ENCODE measurements at places on chromosomes 5 and 9.

- peak; percentile 42 for DNase-seq
Measured at GRCh38 chr5:157596487-157596886, 20.9 kb upstream of the ADAM19 start.

GRCh38 chr5:169242175-169242848 lies 58.6 kb downstream of the SLIT3 start:
- no peak for DNase-seq

GRCh38 chr5:98231089-98231488 lies 542.4 kb upstream of the RGMB start:
- no peak for DNase-seq

DNA sequence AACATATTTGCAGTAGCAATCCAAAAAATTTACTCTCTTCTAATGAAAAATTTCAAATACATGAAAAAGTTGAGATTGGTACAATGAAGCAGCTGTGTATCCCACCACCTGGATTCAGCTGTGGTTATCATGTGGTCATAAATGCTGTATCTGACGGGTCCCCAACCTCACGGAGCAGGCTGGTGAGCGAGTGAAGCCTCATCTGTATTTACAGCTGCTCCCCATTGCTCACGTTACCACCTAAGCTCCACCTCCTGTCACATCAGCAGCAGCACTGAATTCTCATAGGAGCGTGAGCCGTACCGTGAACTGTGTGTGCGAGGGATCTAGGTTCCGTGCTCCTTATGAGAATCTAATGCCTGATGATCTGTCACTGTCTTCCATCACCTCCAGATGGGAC lies 6.8 kb upstream of the RNF130 start:
- DNase-seq = no peak

GRCh38 chr9:133527444-133527920 lies 2.7 kb upstream of the MYMK start:
- no peak for DNase-seq

DNA sequence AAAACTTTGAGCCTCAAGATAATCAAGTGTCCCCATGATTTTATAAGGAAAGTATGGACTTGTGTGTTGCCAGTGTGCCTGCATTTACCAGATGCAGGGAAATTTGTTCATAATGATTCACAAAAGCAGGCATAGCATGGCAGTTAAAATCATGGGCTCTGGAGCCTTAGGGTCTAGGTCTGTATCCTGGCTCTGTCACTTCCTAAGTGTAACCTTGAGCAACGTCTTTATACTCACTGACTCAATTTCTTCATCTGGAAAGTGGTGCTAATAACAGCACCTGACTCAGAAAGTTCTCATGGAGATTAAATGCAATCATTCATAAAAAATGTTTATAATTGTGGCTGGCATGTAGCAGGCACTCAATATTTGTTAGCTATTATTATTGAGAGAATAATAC lies 234.9 kb downstream of the SAXO1 start:
- no peak for DNase-seq

DNA sequence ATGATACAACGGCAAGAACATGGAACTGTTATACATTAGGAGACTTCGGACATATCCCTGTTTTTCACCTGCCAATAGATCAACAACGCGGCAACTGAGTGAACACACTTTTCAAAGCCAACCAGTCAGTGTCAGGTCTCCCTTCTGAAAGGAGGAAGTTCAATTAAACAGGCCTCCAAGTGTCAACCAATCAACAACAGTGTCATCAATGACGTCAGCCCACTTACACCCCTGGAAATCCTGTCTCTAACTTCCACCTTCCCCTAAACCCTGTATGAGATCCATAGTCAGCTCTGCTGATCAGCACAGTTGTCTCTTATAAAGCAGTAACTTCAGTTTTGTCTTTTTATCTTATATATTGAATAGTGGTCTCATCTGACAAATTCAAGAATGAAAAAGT lies 36.6 kb downstream of the DMRT3 start:
- no peak for DNase-seq

DNA sequence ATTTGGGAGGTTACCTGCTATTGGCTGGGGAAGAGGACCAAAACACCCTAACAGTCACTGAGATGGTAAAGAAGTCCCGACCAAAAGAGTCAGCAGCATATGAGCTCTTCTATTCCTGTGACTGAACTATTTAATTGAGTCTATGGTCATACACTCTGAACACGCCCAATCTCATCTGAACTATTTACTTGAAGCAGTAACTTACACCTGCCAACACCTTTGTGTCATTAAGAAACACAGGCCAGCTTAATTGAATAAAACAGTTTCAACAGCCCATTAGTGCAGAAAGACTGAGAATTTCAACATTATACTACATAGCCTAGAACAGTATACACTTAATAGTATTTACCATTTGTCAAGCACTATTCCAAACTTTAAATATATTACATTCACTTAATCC lies 47.8 kb downstream of the NR6A1 start:
- DNase-seq = no peak

GRCh38 chr9:34386656-34387055 lies 10.0 kb upstream of the MYORG start:
- DNase-seq = no peak

DNA sequence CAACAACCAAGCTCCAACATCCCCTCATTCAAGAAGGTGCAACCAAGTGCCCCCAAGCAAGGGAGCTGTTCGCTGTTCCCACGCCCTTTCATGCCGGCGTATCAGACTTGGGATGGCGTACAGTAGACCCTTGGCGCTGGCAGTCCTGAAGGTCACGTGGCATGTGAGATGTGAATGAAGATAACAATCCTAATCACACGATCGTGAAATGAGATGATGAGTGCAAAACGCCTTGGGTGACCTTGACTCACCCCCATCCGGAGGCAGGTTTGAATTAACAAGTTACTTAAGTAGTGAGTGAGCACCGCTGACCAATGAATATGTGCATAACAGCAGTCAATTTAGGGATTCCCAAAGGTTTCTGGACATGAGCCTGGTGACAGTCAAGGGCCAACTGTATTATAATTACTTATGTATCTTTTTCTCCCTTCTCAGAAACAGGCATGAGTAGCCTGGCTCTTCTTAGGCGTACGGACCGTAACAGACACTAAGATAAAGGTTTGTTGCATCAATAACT lies 150.2 kb downstream of the TTLL11 start:
- DNase-seq = no peak

- no peak for DNase-seq
Measured at GRCh38 chr5:118247458-118247857, 740.9 kb downstream of the DTWD2 start.

DNA sequence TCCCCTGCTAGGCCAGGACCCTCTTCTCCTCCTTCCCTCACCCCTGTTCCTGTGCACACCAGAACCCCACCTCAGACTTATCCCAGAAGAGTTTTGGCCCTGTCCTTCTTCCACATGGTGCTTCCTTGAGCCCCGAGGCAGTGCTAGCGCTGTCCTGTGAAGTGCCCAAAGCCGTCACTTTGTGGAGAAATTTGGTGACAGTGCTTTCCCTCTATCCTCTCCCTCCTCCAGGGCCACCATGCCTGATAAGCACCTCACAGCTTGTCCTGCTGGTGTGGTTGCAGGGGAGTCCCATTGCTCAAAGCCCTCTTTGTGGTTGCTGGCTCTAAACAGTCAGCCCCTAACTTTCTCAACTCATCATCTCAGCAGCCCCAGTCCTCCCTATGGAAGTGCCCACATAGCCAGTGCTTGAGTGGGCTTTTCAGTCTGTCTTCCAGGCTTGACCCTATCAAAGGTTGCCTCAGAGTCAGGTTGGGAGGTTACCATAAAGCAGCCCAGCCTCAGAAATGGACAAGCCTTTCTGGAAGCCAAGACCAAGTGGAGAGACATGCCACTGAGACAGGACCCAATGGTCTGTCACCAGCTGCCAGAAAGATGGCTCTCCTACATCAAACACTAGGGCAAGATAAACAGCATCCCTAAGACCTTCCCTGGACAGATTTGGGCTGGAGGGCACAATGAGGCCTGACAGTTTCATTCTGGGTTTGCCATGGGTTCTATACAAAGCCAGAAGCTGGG lies 18.0 kb downstream of the IGIP start:
- DNase-seq = peak; percentile 2

GRCh38 chr5:139795074-139796001 lies at the start of gene PSD2:
TSS of gene PSD2 (plus strand) at chr5:139795808. CDS start at chr5:139809441, 13,633 bp downstream.
- peak; percentile 60 for DNase-seq

GRCh38 chr9:78676623-78677022 lies 379.7 kb downstream of the PSAT1 start:
- DNase-seq = no peak

- peak; percentile 79 for DNase-seq
Measured at GRCh38 chr9:98998441-98999151, 54.9 kb downstream of the COL15A1 start.

DNA sequence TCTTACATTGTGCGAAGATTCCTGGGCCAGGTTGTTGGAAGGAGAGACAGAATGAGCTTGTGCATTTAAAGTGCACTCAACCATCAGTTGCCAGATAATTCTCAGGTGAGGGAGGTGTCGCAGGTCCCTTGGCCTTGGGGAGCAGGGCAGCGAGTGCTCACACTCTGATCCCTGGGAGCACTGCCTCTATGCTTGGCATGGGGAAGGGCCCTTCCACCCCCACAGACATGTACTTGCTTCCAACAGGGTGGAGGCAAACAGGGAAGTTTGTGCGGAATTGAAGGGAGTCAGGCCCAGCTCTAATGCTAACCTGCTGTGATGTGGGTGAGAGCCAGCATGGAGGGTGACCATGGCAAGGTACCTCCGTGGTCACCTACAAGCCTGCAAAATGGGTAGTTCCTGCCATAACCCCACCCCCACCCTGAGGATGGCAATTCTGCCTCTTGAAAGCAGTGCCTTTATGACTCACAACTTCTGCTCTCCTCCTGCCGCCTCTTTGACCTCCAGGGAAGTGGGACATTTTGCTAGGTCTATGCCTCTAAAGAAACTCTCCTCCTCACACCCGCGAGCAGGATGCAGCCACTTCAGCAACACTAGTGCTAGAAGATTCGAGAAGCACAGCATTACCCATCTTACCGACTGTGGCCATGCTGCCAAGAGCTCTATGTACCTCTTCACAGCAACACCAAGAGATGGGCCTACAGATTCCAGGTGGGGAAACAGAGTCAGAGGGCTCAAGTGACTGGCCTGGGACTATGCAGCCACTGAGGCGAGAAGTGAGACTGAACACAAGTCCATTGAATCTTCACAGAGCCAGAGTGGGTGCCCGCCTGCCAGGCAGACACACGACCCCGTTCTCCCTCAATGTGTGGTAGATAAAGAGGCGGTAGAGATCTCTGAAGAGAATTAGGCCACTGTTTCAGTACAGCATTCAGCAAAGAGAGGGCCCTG lies 22.1 kb upstream of the SLC25A51 start:
- no peak for DNase-seq

DNA sequence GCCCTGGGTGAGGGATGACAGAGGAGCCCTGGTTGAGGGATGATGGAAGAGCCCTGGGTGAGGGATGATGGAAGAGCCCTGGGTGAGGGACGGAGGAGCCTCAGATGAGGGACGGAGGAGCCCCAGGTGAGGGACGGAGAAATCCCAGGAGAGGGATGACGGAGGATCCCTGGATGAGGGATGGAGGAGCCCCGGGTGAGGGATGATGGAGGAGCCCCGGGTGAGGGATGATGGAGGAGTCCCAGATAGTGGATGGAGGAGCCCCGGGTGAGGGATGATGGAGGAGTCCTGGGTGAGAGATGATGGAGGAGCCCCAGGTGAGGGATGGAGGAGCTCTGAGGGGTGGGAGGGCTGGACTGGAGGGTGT lies 10.9 kb downstream of the PHF2 start:
- no peak for DNase-seq

GRCh38 chr9:128254855-128255759 lies 20.7 kb downstream of the GOLGA2 start:
- DNase-seq = peak; percentile 82

DNA sequence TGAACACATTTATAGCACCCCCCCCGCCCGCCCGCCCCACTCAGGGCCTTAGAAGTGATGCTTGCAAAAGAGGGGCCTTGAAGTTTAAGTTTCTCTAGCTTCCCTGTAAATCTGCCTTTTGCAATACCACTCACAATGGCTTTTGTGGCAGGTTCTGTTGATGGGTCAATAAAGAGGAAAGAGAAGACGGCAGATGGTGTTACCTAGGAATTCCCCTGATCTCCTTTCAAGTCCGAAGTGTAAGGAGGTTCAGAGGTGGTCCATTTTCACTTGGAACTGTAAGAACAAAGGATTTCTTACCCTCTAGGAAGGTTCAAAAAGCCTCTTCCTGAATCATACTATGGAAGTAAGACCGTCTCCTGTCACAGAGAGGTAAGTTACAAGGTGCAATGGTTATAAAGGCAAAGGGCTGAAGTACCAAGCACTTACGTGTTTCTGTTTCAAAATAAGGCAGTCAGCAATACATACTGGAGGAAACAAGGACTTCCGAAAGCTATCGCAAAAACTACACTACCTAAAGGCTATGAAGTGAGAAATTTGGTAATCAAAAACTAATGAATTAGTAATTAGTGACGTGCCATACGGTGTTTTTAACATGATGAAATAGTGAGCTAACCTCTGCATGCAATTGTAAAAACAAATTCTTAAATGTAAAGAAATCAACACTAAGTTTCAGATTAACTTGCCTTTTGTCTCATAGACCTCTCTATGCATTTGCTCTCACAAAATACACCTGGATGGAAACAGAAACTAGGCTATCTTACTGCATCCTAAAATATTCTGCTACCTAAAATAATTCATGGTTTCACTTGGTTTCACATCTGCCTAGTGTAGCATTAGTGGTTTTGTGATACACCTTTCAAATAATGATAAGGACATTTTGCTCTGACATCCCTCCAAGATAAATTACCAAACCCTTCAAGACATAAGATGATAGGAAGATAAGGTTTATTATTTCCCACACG lies 589.4 kb upstream of the FAM174A start:
- DNase-seq = no peak

GRCh38 chr5:137218896-137219295 lies 280.2 kb downstream of the SPOCK1 start:
- DNase-seq = no peak

GRCh38 chr5:146047396-146047795 lies 58.0 kb downstream of the PLAC8L1 start:
- DNase-seq = no peak

DNA sequence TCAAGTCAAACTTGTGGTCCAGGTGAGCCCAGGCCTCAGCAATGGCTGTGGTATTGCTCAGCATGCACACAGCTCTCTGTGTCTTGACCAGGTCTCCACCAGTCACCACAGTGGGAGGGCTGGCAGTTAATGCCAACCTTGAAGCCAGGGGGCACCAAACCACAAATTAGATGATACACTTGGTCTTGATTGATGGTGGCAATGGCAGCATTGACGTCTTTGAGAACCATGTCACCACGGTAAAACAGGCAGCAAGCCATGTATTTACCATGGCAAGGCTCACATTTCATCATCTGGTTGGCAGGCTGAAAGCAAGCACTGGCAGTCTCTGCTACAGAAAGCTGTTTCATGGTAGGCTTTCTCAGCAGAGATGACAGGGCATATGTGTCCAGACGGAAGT lies 40.0 kb downstream of the NIM1K start:
- no peak for DNase-seq

GRCh38 chr9:121783521-121784507 lies 132.4 kb downstream of the DAB2IP start:
- no peak for DNase-seq

DNA sequence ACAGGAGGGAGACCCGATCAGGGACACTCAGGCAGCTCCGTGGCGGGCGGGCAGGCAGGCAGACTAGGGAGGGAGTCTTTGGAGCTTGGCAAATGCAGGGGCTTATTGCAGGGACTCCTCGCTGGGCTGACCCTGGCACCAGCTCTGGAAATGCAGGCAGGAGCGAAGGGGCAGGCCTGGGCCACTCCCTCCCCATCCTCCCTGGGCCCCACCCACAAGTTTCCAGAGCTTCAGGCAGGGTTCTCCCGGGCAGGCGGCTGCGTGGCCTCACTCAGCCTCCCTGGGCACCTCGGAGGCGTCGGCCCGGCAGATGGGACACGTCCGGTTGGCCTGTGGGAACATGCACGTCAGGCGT lies 8.5 kb downstream of the RNF44 start:
- peak; percentile 37 for DNase-seq
